ENCODE measurements at places on chromosomes 1 and 21.

DNA sequence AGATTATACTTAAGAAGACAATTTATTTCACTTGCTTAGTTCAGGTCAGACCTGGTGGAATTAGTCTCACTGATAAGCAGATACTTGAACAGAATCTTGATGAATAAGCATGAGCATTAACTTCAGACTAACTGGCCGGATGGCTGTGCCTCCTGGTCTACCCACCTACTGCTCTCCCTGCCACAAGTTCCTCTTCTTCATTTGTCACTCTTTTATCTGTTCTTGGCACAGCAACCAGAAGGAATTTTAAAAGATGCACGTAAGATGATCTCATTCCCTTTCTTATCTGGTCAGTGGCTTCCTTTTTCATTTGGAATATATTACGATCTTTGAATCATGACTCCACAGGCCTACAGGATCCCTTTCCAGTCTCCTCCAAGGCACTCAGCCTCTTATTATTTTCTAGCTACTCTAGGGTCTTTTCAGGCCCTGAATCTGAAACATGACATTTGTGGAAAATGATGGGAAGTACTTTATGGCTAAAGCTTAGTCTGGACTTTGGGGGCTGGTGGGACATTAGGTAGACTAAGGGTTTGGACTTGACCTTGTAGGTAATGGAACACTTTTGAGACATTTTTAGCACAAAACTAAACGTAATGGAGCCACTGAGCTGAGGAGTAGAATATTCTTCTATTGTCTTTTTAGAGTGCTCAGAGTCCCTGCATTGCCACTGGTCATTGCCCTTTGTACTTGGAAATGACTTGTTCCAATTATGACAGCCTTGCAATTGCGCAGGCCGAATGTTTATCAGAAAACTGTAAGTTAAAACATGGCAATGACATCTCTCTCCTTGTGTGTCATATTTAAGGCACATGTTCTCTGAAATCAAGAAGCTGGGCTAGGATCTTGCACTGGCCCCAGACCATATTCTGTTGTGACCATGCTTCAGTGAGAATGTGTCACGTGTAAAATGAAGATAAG lies 16.0 kb downstream of the ST6GALNAC3 start:
- DNase-seq, result no peak

GRCh38 chr1:86434059-86434458 lies 10.1 kb downstream of the CLCA2 start:
- no peak for DNase-seq

DNA sequence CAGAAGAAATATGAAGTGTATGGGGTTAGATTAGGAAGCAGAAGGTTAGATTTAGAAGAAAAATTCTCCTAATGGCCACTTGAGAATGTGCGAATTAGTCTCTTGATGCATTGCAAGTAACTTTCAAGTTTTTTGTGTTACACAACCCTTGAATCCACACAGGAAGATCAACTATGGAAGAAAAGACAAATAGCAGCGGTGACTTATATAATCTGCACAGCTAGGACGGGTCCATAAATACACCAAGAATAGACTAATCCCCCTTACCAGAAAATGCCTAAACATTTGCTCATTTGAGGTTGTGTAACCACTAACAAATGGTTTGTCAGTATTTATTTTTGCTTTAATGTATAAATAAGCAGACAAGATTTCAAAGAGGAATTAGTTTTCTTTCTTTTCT lies 182.6 kb downstream of the TGFB2 start:
- no peak for DNase-seq

DNA sequence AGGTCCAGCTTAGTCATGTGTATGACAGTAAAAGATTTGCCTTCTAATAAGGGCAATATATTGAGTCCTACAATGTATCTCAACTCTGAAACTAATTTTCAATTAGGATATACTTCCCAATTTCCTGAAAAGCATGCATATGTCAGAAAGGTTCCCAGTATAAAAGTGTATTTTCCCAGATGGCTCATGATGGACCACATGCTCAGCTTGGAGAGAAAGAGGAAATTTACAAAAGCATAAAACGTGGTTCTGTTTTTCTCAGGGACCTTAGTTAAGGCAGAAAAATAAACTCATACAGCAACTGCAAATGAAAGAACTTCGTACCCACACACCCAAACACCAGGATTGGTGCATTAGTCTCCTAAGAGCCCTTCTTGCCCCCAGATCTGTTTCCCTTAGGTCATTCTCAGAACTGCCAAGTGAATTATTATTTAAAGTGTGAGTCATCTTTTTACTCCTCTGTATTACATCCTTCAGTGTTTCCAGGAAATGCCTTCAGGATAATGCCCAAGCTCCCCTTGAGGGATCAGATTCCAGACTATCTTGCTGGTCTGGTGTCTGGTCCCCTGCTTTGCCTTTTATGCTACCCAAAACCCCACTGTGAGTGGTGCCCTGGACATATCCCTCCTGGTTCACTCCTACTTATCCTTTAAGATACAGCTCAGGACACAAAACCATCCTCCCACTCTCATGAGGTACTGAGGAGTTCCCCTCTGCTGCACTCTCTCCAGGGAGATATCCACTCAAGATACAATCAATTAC lies 57.4 kb downstream of the SSX2IP start:
- DNase-seq, result peak; percentile 49

- DNase-seq, result no peak
These were observed 146.7 kb upstream of the C1orf105 start for GRCh38 chr1:172273647-172274396.

- DNase-seq, result peak; percentile 8
These were observed 421.3 kb downstream of the NPHP4 start for GRCh38 chr1:5570931-5571330.

- DNase-seq, result no peak
These were observed 434.0 kb upstream of the NR5A2 start for GRCh38 chr1:199593475-199593874.

DNA sequence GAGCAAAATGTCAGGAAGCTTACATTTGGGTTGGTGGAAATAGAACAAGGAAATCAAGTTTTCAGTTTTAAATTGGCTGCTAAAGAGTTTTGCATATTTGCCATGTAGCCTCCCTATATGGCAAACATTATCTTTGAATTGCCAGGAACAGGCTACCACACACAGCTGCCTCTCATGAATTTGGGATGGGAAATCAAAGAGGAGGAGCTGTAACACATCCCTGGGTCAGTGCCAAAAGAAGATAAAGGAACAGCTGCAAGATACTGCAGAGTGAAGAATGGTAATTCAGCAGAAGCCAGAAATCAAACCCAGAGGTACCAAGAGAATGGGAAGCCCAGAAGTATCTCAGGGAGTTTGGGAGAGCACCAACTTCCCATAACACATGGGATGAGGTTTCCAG lies 18.6 kb upstream of the RASAL2 start:
- no peak for DNase-seq

DNA sequence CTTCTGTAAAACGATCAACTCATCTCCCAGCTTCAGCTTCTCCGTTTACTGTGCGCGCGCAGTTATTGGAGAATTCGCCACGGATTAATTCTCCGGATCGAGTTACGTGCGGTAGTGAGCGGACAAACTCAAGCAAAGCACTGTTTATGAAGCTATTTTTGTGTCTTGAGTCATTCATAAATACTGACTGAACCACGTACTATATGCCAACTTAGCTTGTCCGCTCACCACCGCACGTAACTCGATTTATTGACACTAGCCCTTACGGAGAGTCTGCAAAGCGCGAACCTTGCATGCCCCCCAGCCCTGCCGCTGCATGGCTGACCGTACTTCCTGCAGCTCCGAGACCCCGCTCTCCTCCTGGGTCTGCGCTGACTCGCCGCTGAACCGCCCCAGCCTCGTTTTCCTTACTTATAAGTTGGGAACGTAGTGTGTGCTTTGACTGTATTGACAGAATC lies 773 bp downstream of the CHD1L start:
- peak; percentile 21 for DNase-seq

GRCh38 chr1:155983191-155984024 lies 5.1 kb upstream of the ARHGEF2 start:
- DNase-seq, result peak; percentile 75

GRCh38 chr1:43766086-43766784 lies 58.9 kb downstream of the ST3GAL3 start:
- DNase-seq, result peak; percentile 57

DNA sequence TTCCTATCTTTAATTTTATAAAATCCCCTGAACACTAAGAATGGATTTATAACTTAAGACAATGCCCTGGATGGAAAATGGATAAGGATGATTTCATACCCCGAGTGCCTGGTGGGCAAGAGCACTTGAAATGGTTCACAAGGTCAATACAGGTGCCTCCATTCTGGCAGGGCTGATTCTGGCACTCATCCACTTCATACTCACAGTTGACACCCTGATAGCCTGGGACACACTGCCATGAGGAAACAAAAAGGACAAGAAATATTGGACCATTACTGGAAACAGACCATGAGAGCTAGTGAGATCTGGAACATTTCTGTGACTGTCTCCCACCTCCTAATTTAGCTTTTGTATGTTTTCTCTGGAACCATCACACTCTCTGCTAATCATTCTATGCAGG lies 39.1 kb upstream of the ADAM30 start:
- no peak for DNase-seq

DNA sequence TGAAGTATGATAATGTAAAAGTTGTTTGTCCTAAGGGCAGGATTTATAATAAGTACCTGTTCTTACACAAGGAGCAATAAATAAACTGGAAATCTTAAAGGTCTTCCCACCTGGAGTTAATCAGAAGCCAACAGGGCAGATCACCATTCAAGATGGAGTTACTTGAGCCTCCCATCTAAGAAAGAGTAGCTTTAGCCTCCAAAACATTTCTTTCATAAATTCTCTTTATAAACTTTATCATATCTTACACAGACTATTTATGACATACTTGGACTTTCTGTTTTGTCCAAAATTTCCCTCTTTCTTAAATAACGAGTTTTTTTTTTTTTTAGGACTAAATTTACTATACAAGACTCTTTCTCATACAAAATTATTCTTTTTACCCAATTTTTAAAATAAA lies 18.5 kb downstream of the OR2T1 start:
- no peak for DNase-seq

- DNase-seq, result no peak
These were observed 20.8 kb upstream of the GBP1 start for GRCh38 chr1:89085781-89086180.

DNA sequence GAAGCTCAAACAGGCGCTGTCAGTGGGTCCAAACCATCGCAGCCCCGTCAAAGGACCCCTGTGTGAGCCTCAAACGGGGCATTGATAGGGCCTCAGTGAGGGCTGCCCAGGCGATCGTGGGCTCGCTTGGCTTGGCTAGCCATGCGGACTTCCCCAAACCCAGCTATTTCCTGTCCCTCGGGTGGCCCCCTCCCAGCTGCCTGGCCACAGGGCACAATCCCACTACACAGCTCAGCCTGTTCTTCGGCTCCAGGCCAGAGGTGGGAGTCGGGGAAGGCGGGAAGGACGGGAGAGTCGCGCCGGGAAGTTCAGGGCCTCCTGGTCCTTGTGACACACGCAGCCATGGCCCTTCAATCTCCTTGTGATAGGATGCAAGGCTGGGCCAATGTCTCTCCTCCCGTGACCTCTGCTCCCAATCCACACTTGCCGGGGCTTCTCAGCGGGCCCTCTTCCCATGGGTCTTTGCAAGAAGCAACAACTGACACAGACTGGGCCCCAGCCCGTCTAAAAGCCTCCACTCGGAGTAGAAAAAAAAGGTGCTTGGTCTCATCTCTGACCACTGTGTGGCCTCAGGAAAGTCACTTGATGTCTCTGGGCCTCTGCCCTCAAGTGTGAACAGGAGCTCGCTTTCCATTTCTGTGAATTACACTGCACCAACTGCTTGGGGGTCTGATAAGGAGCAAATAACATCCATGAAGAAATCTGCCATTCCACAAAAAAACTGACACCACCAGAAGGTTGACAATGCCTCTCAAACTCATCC lies 7.1 kb upstream of the MATN1 start:
- no peak for DNase-seq

DNA sequence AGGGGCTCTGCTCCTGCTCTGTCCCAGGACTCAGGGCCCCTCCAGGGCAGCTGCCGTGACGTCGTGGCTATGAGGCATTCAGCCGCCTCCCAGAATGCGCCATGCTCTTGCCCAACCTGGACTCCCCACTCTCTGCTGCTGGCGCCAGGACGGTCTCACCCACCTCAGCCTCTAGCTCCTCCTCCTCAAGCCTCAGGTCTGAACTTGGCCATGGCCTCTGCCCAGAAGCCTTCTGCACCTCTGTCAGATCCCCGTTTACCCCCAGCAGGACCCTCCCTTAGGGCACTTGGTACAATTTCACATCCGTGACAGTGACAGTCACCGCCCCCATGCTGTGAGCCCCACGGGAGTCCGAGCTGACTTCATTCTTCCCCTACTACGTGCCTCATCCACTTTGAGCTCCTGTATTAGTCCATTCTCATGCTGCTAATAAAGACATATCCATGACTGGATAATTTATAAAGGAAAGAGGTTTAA lies 4.9 kb downstream of the CSTB start:
- DNase-seq, result no peak

DNA sequence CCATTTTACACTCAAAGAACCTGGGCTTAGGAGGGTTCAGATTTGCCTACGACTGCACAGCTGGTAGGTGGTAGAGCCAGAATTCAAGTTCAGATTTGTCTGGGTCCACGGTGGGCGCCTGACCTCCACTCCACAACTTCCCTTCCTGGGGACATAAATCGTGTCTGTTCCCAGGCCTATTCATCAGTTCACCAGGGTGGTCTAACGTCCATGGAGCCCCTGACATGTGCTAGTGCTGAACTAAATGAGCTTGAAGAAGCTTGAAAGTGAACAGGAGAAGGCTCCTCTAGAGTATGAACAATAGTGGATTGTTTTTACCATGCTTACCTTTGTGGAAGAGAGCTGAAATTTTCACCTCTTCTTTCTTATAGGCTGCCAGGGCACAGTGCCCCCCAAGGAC lies 32.5 kb upstream of the KIF1B start:
- no peak for DNase-seq

GRCh38 chr1:96522927-96523326 lies 198.7 kb upstream of the PTBP2 start:
- DNase-seq, result no peak

GRCh38 chr1:180158149-180159147 lies 3.8 kb downstream of the QSOX1 start:
- DNase-seq, result no peak

DNA sequence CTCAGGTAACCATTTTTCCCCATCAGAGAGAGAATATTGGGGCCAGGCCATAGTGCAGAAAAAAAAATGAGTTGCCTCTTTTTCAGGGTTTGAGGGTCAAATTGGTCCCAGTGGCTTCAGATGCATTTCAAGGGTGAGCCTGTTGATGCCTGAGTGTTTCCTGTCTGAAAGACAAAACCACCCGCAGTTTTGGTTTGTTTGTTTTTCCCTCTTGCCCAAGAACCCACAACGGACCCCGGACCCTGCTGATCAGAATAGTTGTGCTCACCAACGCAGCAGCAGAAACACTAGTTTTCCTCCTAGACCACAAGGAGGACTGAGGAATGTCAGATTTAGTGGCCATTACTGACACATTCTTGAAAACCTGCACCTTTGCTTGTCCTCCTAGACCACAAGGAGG lies 1433.1 kb downstream of the PLA2G4A start:
- DNase-seq, result no peak

DNA sequence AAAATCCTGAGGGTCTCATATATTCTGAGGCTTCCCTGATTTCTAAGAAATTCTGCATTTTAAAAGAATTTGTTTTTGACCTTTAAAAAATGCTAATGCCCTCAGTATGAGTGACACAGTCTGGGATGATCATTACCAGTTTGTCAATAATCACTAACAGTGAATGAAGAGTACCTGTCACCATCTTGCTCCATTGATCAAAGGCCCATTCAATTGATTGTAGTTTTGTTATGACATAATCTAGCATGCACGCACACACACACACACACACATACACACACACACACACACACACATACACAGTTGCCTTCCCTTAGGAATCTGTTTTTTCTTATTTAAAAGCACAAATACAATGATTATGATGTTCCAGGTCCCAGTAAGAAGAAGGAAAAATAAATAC lies 250.4 kb downstream of the NFIA start:
- no peak for DNase-seq
